Vagina (tissue), 2 donors: ENCODE measurements at places on chromosomes 12 and 14.

- DNase-seq: no peak
These were observed 116.0 kb downstream of the PRICKLE1 start for GRCh38 chr12:42473561-42473960.

GRCh38 chr12:106418970-106419369, 61.4 kb downstream of the POLR3B start:
- no peak for DNase-seq

DNA sequence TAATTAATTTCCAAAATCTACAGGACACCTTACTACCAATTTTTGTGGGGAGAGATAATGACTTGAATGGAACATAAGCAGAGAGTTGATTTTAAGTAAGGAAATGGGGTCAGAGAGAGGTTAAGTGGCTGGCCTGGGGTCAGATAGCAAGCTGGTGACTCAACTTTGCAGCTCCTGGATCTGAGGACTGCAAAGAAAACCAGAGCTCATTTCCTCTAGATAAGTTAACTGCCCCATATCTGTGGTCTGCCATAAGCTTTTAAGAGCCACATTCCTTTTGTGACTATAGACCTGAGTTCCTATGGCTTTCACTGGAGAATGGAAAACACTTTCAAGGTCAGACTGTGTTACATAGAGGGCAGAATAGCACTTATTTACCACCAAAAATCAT, 201.2 kb upstream of the PRICKLE1 start:
- DNase-seq: no peak

DNA sequence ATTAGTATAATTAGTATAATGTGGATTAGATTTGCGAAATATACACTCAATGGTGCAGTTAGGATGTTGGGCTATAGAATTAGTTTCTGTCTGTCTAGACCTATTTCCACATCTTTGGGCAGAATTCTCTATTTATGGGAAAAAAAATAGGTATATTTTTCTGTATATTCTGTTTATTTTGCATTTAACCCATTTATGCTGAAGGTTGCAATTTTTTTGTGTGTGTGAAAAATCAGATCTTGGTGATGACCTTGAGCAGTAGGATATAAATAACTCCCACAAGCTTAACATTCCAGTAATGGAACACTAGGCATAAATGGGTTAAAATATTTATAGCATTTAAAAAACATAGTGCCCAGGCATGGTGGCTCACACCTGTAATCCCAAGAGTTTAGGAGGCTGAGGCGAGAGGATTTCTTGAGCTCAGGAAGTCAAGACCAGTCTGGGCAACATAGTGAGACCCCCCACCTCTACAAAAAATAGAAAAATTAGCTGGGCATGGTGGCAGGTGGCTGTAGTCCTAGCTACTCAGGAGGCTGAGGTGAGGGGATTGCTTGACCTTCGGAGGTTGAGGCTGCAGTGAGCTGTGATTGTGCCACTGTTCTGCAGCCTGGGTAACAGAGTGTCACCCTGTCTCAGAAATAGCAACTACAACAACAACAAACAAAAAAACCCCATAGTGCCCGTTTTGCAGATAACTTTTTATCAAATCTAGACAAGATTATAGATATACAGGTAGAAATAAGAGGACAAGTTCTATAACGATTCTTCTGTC, 9.3 kb downstream of the BRMS1L start:
- DNase-seq: no peak

DNA sequence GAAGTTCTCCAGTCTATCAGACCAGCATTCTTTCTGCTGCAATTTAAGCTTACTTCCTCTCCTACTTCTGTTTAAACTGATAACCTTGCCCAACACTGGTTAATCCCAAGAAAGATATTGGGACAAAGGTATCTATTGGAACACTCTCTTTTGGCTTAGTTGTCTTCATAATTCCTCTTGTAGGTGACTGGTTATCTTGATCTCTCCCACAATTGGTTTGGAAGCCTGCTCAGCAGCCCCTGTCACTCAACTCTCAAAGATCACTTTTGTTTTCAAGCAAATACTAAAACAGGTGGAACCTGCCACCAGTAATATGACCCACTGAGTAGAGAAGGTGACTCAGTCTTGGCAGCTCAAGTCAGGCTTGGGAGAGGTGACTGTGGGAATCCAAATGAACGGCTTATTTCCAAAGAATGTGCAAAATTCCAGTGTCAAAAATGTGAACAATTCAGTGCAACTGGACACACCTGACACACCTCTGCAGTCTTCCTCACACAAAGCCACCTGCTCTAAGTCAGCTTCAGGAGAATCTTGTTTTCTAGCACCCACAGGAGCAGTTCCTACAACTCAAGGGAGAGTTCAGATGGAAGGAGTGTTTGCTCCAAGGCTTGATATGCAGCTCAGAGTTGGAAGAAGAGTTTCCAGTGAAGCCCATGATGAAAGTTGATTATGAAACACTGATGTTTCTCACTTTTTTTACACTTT, 83.2 kb upstream of the SLC38A2 start:
- no peak for DNase-seq

- no peak for DNase-seq
These were observed 175.2 kb downstream of the EPS8 start for GRCh38 chr12:15613981-15614380.

DNA sequence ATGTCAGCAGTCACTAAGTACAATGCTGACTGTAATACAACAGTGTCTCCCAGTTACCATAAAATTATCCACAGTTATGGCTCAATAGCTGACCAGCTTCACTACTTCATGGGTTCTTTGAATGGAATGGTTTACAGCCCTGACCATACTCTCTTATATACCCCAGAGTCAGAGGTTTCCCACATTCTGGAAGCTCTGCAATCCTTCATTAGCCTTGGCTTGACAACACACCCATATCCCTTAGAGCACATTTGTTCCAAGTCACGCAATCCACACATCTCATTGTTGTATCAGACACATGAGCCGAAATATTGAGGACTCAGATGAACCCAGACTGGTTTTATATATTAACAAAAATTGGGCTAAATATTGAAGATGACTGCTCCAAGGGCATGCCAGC, 209.4 kb upstream of the PLXNC1 start:
- no peak for DNase-seq

GRCh38 chr12:18965203-18965602, 164.3 kb upstream of the PLEKHA5 start:
- no peak for DNase-seq

DNA sequence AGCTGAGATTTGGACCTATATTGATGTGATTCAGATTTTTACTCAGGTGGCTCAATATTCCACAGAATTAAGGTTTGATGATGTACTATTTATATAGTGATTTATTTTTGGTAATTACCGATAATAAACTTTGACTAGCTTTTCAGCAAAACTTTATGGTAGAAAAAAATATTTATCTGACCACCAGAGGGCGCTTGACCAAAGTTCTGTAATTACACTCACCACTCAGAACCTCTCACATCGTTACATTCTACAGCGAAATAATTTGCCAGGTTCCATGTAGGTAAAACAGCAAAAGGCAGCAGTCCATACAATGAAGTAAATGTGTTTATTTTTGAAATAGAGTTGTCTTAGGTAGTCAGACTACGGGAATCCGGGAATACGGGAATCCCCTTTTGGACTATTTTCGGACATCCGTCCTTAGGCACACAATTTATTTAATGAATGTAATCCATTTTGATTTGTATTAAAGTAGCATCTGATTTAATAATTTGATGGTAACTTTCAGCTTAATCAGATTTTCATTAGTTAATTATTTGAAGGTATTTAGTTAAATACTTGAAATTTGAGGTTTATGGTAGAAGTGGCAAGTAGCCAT, 143.0 kb upstream of the DDHD1 start:
- no peak for DNase-seq

GRCh38 chr12:79689477-79690141, 1.2 kb downstream of the PAWR start:
- no peak for DNase-seq

DNA sequence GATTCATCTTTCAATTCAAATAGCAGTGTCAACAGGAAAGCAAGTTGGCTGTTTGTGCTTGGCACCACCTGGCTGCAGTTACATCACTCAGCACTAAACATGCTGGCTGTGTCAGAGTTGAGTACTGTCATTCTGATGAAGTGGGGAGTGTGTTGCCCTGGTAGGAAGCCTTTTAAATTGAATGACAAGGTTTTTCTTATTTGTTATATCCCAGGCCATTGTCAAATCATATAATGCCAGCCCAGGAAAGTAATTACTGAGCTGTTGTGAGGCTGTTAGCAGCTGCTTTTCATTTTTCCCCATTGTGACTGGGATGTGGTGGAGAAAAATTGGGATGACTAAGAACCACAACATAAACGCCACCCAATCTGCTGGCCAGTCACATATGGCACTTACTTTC, 106.5 kb upstream of the PRKD1 start:
- DNase-seq: no peak

GRCh38 chr12:43758247-43758727, 303 bp downstream of the PUS7L start:
- peak; percentile 92 for DNase-seq

GRCh38 chr12:28946361-28946760, 202.7 kb upstream of the FAR2 start:
- DNase-seq: no peak

DNA sequence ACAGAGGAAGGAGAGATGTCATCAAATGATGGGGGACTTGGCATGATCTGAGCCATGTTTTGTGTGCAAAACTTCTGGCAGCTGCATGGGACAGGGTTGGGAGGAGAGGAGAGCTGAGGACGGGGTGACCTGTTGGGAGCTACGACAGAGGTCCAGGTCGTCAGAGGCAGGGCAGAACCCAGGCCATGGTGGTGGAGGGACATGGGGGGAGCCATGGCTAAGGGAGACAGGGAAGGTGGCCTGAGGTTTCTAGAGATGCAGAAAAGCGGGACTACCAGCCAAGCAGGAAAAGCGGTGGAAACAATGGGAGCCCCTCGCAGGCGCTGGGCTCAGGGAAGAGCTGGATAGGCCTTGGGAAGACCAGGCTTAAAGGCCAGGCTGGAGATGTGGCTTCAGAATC, 88.3 kb downstream of the DICER1 start:
- peak; percentile 87 for DNase-seq

- no peak for DNase-seq
These were observed 311.9 kb downstream of the CACNA1C start for GRCh38 chr12:2364631-2365051.

GRCh38 chr14:97602438-97603117, 805.4 kb downstream of the VRK1 start:
- no peak for DNase-seq

DNA sequence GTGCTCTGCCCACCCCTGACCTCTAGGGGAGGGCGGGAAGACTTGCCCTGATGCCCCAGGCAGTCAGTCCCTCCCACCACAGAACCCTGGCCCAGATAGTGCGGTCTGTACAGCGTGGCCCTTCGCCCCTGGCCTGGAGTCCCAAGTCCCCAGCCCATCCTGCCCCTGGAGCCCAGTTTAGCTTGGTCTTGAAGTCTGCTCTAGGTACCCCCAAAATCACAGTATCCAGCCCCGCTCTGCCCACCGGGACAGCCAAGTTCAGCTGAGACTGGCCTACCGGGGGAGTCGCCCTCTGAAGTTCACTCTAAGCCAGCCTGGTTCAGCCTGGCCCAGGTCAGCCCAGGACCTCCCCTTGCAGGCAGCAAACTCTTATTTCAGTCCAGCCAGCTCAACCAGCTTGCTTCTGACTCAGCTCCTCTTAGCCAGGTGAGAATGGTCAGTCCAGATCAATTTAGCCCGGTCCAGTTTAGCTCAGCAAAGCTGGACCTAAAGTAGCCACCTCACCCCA, 75.9 kb downstream of the TMEM121 start:
- DNase-seq: peak; percentile 25

DNA sequence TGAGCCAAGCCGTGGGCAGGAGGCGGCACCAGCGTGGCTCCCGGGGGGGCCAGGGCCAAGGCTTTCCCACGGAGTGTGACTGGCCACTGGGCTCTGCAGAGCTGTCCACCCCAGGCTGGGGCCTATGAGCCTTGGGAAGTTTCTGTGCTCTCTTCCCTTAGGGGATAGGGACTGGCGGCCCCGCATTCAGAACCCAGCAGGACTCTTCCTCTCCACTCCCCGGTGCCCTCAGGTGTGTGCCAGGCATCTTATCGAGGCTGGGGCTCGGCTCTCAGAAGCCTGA, 17.8 kb upstream of the EIF2B2 start:
- DNase-seq: no peak

DNA sequence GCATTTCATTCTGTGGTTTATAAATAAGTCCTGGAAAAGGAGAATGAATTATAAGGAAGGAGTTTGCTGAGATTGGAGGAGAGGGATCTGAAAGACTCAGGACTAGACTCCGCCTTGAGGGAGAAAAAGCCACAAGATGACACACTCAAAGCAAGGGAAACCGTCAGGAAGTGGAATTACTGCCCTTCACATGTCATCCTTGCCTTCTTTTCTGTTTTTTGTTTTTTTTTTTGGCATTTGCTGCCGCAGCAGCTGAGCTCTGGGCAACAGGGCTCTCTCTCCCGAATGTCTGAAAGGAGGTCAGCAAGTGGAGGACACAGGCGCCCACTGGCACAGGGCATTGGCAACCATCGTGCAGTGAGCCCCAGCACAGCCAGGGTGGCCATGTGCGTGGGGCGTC, 344.9 kb downstream of the DPF3 start:
- DNase-seq: no peak

- DNase-seq: no peak
These were observed 818 bp upstream of the SUOX start for GRCh38 chr12:55996201-55996714.

- DNase-seq: no peak
These were observed 624.8 kb upstream of the TMEM132C start for GRCh38 chr12:127642208-127642607.

DNA sequence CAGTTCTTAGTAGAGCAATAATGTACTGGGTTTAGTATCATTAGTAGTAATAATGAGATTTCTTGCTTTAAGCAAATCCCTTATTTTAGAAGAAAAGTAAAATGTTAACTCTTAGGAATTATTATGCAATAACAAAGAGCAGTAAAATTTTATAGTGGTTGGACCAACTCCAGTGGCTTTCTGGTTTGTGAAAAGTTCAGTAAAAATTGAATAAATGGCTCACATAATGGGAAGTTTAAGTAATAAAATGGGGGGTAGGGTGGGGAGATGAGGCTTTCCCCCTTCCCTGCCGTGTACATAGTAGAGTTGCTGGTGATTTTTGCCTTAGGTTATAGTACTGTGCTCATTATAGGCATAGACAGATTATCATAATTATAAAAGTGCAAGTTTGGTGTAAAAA, 250.5 kb upstream of the ATP2B1 start:
- no peak for DNase-seq
